ENCODE measurements at places on chromosomes 4 and X.

- DNase-seq: no peak
These were observed 2.9 kb upstream of the FTSJ1 start for GRCh38 chrX:48472851-48473703.

GRCh38 chr4:184275766-184276165 lies 58.1 kb upstream of the ENPP6 start:
- no peak for DNase-seq

- DNase-seq: no peak
These were observed 105.9 kb upstream of the SLC7A11 start for GRCh38 chr4:138348055-138348454.

DNA sequence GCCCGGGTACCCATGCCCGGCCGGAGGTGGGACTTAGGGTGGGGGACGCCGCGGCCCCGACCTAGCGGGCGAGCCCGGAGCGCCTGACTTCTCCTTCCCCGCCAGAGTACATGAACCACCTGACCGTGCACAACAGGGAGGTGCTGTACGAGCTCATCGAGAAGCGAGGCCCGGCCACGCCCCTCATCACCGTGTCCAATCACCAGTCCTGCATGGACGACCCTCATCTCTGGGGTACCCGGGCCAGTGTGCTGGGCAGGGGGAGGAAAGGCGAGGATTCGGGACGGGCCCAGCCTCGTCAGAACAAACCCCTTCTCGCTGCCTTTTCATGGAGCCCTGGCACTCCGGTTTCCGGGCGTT lies 622 bp downstream of the TAFAZZIN start:
- peak; percentile 78 for DNase-seq

DNA sequence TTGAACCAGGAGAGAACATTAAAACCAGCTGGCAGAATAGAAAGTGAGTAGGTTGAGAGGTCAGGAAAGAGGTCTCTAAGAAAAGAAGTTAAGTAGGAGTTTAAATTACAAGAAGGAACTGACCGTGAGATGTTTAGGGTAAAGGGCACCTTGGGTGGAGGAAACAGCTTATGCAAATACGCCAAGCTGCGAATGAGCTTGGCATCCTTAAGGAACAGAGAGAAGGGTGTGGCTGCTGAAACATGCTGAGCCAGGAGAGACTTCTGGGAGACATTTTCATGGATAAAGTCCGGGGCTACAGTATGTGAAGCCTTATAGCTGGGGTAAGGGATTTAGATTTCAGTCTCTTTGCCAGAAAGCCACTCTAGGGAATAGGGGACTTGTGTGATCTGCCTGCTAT lies 249.1 kb downstream of the KCNIP4 start:
- DNase-seq: no peak

- no peak for DNase-seq
These were observed 138.9 kb downstream of the SMIM20 start for GRCh38 chr4:26052663-26053541.

GRCh38 chr4:39384563-39384962 lies 18.4 kb upstream of the RFC1 start:
- DNase-seq: no peak

GRCh38 chr4:119585771-119586170 lies 42.8 kb downstream of the PDE5A start:
- no peak for DNase-seq

- DNase-seq: no peak
These were observed 3.4 kb downstream of the GPR78 start for GRCh38 chr4:8583655-8584025.

DNA sequence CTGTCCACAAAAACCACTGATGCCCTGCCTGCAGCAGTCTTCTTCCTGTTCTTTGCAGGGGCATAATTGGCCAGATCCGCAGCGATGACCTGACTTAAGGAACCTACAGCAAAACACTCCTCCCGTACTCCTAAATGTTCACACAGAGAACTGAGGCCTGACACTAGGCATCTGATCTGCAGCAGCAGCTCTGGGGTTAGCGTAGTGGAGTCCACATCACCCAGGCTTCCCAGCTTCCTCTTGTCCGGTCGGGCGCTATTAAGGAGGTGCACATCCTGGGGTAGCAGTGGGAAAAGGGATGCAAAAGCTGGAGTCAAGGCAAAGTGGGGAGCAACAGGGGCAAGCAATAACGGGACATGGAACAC lies 758 bp downstream of the SCFD2 start:
- no peak for DNase-seq

GRCh38 chr4:183257808-183258207 lies 62.3 kb downstream of the CLDN22 start:
- no peak for DNase-seq

DNA sequence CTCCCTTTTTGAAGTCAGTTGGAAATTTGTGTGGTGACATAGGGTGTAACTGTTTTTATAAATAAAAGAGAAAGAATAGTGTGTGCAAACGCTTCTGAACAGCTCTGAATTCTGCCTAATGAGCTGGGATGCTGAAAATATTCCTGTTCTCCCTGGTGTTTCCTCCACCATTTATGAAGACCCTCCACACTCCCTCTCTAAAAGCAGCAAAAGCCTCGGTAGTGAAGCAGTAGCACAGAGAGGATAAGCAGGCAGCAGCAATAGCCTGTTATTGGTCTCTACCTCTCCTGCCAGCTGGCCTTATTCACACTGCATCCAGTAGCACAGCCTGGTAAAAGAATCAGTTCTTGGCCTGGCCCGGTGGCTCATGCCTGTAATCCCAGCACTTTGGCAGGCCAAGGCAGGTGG lies 406.1 kb downstream of the IQCM start:
- DNase-seq: no peak

GRCh38 chr4:21948347-21949072 lies at the start of gene KCNIP4:
TSS of gene KCNIP4 (minus strand) at chr4:21948772.
- no peak for DNase-seq

DNA sequence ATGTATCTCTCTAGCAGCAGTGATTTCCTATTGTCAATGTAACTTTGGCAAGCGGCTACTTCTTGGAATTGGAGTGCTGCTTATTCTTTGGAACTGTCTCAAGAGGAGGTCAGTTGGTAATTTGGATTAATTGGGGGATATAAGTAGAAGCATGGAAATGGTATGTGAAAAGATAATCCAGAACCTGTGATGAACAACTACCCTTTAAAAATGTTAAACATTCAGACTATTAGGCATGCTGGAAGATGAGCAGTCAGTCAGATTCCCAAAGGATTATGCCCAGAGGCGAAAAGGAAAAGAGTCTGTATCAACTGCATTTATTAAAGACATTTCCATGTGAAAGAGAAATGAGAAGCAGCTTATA lies 62.5 kb downstream of the SEC24D start:
- DNase-seq: no peak

- DNase-seq: no peak
These were observed 94.0 kb downstream of the AFAP1 start for GRCh38 chr4:7845493-7846128.

GRCh38 chrX:20240201-20240600 lies 26.5 kb downstream of the RPS6KA3 start:
- no peak for DNase-seq

DNA sequence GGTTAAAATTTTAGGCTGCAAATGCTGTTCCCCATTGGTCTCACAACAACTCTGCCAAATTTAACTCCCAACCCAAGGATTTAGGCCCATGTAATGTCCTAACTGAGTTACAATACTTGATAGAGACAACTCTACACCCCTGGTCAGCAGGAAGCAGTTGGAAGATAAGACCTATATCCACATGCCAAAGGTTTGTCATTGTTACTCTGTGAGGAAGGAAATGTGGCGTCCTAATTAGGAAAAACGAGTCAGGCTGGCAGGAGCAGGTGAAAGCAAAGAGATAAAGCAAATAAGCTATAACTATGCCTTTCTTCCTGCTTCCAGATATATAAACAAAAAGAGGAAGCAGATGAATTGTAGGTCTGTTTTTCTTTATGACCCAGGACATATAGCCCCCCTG lies 69.1 kb downstream of the SPIN4 start:
- no peak for DNase-seq

GRCh38 chr4:118823471-118823870 lies 12.5 kb downstream of the SEC24D start:
- peak; percentile 61 for DNase-seq

DNA sequence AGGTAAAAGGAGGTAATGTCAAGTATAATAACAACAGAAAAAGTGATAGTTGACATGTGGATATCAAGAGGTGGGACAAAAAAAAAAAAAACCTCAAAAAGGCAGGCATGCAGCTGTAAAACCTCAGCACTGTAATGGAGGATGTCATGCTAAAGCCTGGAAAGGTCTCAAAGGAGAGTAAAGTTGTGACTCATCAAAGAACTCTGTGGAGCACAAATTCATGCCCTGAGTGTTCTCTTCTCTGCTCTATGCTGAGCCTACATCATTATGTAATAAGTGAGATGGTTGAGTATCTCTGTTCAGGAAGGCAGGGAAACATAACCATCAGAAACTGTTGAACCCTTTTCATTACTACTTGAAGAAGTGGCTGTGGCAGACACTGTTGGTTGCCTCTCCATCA lies 597.8 kb downstream of the BCOR start:
- DNase-seq: no peak

- no peak for DNase-seq
These were observed 81.1 kb upstream of the CT45A1 start for GRCh38 chrX:135632353-135632752.

GRCh38 chrX:71235482-71235881 lies 12.5 kb downstream of the GJB1 start:
- DNase-seq: no peak

GRCh38 chr4:18842431-18842830 lies 820.9 kb upstream of the LCORL start:
- no peak for DNase-seq

- no peak for DNase-seq
These were observed 41.9 kb downstream of the F11 start for GRCh38 chr4:186307916-186308315.

DNA sequence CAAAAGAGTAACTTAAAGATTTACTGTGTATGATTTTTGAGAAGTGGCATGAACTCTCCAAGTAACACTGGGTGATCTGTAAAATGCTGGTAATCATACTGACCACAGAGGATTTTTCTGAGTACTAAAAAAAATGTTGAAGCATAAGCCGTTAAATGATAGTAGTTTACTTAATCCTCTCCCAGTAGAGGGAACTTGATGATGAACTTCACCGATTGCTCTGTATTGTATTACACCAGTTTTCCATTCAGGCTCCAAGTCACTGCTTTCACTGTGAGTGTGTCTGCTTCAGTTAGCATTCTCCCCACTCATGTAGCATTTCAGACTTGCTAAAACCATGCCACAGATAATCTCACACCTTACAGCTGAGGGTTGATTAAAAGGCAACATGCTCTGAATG lies 294.1 kb downstream of the GBA3 start:
- no peak for DNase-seq

DNA sequence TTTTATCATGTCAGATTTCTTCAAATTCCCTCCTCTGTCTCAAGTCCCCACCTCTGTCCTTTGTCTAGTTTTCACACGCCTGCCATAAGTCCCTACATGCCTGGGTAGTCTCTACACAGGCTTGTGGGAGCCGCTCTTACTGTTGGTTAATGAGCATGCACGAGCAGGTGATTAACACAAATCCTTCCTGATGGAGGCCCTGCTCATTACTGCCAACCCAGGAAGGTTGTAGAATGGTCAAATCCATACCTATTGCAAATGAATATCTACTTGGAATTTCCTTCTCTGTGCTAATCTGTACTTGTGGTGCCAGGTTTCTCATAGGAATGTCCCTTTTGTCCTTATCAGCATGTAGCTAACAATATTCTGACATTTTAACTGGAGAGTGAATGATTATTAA lies 208.4 kb upstream of the HDX start:
- DNase-seq: no peak

GRCh38 chr4:123599061-123599919 lies 202.7 kb downstream of the SPRY1 start:
- DNase-seq: no peak

GRCh38 chr4:159142241-159142640 lies 39.4 kb downstream of the RAPGEF2 start:
- DNase-seq: no peak

DNA sequence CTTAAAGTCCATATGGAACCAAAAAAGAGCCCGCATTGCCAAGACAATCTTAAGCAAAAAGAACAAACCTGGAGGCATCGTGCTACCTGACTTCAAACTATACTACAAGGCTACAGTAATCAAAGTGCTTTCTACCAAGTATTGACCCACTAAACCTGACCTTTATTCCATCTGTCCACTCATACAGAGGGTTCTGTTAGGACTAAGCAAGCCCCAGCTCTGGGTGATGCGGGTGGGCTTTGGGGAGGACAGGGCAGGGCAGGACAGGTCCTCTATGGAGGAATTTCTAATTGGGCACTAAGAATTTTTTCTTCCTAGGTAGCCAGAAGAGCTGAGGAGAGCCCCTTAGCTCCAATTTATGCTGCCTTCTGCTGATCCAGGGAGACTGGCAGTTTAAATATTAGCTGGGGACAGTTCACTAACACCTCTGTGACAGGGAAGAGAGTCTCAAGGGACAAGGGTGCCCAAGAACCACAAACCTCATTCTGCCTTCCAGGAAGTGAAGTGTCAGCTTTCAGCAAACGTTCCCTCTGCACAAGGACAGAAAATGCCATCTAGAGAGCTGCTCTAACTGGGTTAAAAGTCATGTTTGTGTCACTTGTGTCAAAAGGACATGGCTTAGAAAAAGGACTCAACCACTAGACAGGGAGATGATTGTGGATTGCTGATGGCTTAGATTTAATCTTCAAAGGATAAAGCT lies 143.2 kb downstream of the KIT start:
- DNase-seq: no peak

DNA sequence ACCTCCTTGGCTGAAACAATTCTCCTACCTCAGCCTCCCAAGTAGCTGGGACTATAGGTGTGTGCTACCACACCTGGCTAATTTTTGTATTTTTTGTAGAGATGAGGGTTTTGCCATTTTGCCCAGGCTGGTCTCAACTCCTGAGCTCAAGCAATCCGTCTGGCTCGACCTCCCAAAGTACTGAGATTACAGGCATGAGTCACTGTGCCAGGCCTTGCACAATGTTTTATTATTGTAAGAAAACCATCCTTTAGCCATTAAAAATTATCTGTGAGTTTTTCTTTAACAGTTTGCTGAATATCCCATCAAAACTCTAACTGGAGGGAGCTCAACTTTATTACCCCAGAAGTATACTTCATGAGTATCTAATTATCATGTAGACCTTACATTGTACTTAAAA lies 900.3 kb downstream of the PCDH7 start:
- no peak for DNase-seq
